ENCODE measurements at places on chromosomes 16 and 17.

GRCh38 chr17:78330570-78331224 is 29.2 kb downstream of the SOCS3 start:
- no peak for DNase-seq

DNA sequence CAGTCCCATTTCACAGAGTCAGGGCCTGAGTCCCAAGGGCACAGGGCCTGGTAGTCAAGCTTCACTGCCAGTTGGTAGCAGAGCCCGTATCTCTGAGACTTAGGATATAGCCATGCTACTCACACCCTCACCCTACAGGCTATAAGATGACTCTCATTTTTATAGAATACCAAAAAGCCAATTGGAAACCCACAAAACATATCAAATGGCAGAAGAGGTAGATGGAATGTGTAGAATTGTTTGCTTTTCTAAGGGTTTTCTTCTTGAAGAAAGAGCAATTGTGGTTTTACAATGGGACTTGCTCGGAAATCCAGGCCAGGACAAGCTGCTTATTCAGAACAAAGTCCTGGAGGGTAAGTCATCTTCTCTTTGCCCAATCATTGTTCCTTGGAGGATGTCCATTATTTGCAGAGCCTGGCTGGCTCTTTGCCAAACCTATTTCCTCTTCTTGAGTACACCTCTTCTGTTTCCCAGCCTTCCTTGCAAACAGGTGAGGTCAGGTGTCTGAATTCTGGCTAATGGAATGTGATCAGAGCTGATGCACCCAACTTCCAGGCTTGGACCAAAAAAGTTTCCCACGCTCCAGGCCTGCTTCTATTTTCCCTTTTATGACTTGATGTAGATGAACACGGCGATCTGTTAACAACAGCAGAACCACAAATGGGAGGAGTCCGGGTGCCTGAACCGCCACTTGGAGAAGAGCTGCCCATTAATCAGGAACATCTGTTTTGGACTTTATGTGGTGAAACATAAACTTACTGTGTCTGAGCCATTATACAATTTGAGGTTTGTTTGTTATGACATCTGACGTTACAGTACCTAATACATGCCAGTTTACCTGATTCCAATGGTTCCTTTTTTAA is 16.9 kb upstream of the CCL22 start:
- no peak for DNase-seq

- no peak for DNase-seq
Observed at GRCh38 chr16:58249388-58249779, 45.4 kb downstream of the PRSS54 start.

- peak; percentile 5 for DNase-seq
Observed at GRCh38 chr17:35731239-35731916, at the start of gene RASL10B. RASL10B (plus strand) TSS chr17:35731639; CDS start chr17:35735185, 3,546 bp downstream.

DNA sequence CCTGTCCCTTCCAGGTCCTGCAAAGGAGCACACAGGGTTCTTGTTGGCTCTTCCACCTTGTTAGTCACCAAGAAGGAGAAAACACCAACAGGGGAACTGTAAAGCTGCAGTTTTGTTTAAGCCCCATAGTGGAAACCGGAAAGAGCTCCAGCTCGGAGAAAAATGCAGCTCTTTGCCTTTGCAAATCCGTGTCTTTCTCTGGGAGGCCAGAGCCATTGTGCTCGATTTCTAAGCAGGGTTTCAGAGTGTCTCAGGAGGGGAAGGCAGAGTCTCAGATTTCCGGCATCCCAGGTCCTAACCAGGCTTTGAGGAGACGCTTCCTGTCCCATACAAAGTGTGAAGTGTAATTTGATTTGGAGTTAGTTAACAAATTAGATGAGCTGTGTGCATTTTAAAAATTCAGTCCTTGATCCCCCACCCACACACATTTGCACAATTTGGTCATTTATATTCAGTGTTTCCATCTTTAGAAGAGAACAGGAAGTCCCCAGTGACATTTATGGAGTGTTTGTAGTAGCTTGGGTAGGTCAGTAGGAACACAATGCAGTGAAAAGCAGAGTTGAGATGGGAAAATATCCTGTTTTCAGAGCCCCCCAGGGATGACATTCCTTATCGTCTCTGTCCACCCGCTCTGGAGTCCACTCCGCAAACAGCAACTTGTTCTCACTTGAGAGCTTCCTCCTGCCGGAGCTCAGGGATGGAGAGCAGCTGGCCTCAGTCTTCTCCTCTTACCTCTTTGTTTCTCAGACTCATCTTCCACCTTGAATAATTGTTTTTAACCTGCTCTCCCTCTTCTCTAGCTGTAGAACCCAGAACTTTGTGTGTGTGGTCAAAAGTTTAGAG is 331.9 kb downstream of the SEC14L1 start:
- no peak for DNase-seq

- DNase-seq, result no peak
Observed at GRCh38 chr16:2206420-2206779, 1.1 kb downstream of the MLST8 start.

Data from NCI-H748 treated with DMSO at 0.1 percent for 48 hours (cell line).